ENCODE measurements at places on chromosomes 3 and 15.

- DNase-seq: no peak
These were observed 44.0 kb downstream of the CEMIP start for GRCh38 chr15:80823120-80823519.

- no peak for DNase-seq
These were observed 145.6 kb downstream of the LSAMP start for GRCh38 chr3:116299646-116300081.

DNA sequence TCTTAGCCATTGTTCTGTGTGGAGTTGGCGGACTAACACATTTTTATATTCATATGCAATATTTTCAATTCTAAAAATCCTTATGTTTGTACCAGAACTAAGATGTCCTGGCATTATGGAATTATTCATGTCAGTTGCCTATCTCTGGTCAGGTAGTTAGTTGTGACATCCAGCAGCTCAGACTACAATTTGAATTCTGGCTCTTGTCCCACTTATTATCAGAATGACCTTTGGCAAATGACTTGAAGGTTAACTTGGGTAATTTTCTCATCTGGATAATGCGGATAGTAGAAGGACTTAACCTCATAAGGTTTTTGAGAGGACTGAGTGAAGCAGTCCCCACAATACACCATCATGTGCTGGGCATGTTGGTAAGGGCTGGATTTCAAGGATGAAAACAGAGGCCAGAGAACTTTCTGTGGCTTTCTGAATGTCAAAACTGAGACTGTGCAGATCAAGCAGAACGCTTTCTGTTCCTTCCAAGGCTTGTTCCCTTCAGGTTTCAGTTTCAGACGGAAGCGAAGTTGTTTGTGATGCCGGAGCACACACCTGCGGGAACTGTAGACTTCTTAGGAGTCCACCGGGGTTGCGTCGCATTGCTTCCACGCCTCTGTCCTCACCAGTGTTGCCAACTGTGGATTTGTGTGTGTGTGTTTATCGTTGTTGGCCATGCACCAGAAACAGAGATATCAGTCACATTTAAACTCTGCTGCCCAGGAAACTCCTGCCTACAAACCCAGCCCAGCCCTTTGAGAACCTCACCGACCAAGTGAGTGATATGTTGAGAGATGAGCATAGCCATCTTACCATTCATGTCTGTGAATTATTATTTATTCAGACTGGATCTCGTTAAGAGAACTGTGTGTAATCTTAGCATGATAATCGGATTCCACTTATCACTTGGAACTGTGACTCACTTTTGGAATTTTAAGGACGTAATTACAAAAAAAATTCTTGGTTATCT is 76.0 kb downstream of the PTPRG start:
- peak; percentile 20 for DNase-seq

GRCh38 chr3:15645740-15646501 is 44.4 kb downstream of the BTD start:
- no peak for DNase-seq

- DNase-seq: no peak
These were observed 55.0 kb upstream of the NMNAT3 start for GRCh38 chr3:139732729-139733128.

DNA sequence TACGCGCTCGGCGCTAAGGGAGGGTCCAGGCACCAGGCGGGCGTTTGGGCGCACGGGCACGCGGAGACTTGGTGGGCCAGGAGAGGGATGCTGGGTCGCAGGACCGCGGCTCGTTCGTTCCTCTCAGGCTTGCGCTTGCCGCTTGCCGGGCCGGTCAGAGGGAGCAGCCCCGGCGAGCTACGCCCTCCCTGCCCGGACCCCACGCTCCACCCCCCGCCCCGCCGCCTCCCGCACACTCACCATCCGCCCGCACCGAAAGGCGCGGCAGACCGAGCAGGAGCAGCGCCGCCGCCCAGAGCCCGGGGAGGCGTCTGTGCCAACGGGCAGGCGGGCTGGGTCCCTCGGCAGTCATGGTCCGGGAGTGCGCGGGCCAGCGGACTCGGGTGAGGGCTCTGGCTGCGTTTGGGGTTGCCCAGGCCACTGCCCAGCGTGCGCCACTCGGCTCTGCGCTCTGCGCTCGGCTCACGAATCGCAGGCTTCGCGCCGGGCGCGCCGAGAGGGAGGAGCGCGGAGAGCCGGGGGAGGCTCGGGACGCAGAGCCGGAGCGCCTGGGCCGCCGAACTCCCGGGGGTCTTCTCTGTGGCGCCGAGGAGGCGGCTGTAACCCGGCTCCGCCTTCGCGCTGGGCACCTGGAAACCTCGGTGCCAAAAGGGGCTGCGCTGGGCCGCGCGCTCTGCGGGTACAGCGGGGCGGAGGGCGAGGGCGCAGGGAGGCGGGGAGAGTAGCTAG is at the start of gene SUSD5:
TSS of gene SUSD5 (minus strand) at position 365 of the 729 bp plus-strand sequence. CDS start at position 352, 13 bp downstream.
- DNase-seq: peak; percentile 10

DNA sequence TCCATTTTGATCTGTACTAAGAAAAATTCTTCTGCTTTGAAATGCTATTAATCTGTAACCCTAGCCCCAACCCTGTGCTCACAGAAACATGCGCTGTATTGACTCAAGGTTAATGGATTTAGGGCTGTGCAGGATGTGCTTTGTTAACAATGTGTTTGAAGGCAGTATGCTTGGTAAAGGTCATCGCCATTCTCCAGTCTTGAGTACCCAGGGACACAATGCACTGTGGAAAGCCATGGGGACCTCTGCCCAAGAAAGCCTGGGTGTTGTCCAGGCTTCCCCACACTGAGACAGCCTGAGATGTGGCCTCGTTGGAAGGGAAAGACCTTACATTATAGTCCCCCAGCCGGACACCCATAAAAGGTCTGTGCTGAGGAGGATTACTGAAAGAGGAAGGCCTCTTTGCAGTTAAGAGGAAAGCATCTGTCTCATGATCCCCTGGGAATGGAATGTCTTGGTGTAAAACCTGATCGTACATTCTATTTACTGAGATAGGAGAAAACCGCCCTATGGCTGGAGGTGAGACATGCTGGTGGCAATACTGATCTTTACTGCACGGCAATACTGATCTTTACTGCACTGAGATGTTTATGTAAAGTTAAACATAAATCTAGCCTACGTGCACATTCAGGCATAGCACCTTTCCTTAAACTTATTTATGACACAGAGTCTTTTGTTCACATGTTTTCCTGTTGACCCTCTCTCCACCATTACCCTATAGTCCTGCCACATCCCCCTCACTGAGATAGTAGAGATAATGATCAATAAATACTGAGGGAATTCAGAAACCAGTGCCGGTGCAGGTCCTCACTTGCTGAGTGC is 6.3 kb downstream of the PIGZ start:
- DNase-seq: no peak

GRCh38 chr15:55221090-55222011 is 24.6 kb upstream of the RSL24D1 start:
- no peak for DNase-seq

GRCh38 chr3:8822141-8822540 is 52.7 kb upstream of the OXTR start:
- no peak for DNase-seq

DNA sequence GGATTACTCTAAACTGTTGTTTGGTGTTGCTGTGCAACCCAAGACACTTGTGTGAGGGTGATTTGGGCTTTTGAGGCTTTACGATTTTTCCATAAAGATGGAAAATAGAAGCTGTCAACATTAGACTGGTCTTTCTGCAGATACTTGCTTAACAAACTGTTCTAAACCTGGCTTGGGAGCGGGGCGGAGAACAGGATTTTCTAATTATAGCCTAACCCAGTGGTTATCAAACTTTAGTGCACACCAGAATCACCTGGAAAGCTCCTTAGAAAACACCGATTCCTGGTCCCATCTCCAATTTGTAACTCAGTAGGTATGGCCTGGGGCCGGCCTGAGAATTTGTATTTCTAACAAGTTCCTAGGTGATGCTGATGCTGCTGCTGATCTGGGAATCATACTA is 19.0 kb downstream of the GPR156 start:
- DNase-seq: no peak

DNA sequence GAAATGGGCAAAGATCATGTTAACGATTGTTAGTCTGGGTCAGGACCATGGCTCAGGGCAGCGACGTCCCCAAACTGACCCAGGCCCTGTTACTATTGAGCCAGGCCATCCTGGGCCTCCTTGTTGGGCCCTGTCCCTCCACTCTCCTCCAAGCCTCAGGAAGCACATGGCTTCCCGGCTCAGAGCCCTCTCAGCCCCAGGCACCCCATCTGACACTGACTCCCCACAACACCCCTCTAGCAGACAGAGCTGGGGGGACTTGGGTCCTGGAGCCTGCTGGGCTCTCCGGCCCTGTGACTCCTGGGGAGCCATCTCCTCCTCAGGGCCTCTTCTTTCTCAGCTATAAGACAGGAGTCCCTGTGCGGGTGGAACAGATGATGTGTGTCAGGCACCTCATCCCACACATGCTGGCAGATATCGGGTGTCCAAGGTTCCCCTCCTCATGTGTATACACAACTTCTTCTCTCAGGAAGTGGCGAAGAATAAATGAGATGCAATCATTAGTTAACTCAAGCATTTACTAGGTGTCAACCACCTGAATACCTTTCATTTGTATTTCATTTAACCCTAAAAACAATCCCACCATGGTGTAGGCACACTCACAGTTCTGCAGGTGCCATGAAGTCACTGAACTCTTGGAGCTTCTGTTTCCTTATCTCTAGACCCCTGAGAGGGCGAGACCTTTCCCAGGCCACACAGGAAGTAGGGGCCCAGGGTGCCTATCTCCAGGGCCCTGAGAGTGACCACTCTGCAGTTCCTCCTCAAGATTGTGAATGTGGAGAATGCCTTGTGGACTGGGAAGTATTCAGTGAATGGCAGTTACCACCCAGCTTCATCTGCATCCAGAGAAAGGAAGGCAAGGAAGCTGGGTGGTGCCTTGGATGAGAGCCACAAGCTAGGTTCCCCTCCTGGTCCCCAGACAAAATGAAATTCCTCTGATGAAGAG is 282.5 kb upstream of the TLE3 start:
- no peak for DNase-seq

DNA sequence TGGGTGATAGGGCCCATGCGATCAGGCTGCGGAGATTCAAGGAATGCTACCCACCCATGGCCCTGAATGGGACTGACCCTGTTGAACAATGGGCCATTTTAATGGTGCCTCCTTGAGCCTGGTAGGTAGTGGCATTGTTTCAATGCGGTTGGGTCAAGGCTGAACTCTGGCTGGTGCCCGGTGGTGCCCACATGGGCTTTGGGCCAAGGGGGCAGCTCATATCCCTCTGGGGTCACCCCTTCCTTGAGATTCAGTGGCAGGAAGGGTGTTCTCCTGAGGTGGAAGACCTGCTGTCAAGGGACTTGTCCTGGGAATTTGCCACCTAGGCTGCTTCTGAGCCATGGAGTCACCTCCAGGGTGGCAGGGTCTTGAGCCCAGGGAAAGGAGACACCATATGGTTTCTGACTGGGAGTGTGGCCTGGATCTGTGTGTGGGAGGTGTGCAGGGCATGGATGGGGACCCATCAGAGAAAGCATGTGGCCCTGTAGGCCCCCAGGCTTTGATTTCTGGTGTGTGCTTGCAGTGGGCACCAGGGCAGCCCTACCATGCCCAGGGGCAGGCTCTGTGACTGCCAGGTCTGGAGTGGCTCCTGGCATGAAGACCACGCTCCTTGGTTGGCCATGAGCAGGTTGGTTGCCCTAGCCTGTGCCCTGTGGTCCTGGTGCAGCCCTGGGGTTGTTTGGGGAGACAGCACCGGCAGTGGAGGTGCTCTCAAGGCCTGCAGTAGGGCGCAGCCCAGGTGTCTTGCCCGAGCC is 199.9 kb downstream of the UBE3A start:
- no peak for DNase-seq

DNA sequence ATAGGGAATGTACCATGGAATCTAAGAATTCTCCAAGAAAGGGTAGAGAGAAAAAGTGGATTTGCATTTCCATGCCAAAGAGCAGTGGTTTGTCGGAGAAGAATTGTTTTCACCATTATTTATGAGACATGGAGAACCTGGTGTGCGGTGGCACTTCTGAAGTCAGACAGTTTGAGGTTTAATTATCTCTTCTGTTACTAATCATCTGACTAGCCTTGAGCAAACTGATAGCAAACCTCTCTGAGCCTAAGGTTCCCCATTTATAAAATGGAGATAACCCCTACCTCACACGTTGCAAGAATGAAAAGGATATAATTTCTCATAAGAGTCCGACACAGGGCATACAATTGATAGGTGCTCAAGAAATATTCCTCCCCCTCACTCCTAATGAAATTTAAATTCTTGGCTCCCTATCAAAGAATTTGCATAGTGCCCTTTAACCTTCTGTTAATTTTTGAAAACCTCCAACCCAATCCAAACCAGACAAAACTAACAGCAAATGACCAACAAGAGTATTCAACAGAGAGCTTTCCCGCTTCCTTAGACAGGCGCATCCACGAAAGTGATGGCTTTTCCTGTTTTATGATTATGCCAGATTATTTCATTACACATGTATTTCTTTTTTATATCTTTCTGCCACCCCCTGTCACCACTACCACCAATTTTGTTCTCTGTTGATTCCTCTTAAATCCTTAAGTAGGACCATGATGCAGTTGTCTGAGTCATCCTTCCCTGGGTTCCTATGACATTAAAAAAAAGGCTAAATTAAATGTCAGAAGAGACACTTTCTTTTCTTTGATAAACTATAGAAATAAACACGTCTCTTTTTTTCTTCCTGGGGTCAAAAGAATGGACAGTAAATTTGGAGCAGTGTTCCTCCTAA is 28.5 kb downstream of the TMEM212 start:
- DNase-seq: no peak

DNA sequence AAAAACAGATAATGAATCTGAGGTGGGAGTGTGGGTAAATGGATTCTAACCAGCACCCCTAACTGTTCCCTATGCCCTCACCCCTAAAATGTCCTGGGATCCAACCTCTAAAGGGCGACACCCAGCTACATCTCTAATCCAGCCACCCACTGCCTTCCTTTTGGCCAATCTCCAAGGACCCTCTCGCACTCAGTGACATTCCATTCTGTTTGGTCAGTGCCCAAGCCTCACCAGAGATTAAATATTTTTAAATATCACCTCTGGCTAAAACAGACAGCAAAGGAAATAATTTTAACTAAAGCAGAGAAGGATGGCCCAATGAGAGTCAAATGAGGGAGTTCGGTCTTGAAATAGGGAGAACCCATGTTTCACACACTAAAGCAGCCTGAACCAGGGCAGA is 19.9 kb upstream of the SCN10A start:
- DNase-seq: no peak

Measured in GM12892 (cell line).